ENCODE measurements at places on chromosomes 12 and 14. TPM values are rescaled to one million over a fixed set of nuclear protein-coding genes. Genes with fewer than 3 reads are reported as not detected.
A peak's percentile ranks its signal among the peaks of the same experiment; 100 is the strongest.

- DNase-seq, result no peak
Measured at GRCh38 chr14:34780646-34781045, 66.3 kb upstream of the CFL2 start.

TMEM52B gene
- polyA plus RNA-seq, result not detected

GRCh38 chr14:44970907-44971306, 8.9 kb downstream of the TOGARAM1 start:
- DNase-seq, result no peak

- no peak for DNase-seq
Measured at GRCh38 chr12:53061404-53062010, 11.6 kb downstream of the TNS2 start.

- peak; percentile 7 for DNase-seq
Measured at GRCh38 chr14:30283822-30284446, 275.0 kb upstream of the G2E3 start.

DNA sequence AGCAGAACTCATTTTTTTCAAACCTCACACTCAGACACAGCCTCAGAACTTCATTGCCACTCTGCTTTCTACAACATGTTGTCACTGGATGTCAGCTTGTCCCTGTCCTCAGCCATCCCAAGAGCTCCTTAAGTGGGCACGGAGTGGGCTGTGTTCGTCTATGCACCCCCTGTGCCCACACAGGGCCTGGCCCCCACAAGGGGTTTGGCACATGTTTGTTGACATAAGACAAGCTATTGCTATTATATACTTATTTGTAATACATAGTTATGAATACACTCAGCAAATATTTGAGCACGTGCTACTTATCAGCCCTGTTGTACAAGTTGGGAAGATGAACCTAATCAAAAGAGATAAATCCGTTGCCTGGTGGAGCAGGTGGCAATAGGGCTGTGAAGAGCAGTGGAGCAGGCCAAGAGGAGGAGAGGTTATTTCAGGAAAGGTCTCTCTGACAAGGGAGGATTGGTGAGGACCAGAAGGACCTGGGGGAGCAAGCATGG, 4.3 kb upstream of the BDKRB1 start:
- no peak for DNase-seq

DNA sequence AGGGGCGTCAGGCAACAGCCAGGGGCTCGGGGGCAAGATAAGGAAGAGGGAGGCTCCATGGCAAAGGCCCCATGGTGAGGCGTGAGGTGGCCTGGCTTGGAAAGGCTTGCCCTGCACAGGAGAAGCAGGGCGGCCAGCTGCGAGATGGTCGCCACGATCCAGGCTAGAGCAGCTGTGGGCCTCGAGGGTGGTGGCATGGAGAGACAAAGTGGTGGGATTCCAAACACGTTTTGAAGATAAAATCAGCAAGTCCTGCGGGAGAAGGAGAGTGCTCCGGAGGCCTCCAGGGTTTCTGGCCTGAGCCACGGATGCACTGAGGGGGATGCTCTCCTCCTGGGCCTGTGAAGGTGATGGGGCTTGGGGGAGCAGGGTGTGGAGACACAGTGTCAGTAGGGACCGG, 20.5 kb upstream of the DLK1 start:
- DNase-seq, result peak; percentile 71

DNA sequence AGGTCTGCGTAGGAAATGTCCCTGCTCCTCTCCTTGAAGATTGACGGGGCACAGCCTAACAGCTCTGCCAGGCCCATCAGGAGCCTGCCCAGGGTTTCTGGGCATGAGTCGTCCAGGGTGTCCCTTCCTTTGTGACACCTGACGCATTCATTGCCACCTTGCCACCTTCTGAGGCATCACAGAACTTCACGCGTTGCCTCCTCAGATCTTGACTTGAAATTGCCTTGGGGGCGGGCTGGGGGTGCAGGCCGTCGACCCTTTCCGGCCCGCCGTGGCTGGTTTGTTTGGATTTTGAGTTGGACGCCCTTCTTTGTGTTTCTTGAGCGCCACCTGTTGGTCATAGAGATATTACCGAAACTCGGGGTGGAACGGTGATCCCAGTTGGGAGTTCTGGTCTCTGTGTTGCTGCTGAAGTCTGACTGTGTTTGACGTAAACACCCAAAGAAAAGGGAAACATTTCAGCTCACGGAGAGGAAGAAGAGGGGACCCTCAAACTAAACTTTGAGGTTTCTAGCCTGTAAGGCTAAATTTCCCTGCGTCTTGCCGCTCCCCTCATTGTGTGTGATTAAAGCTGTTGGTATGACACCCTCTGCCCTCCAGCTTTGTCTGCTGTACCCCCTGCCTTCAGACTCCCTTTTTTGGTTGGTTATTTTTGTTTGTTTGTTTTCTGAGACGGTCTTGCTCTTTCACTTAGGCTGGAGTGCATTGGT, 44.6 kb downstream of the MLXIP start:
- DNase-seq, result peak; percentile 86

DNA sequence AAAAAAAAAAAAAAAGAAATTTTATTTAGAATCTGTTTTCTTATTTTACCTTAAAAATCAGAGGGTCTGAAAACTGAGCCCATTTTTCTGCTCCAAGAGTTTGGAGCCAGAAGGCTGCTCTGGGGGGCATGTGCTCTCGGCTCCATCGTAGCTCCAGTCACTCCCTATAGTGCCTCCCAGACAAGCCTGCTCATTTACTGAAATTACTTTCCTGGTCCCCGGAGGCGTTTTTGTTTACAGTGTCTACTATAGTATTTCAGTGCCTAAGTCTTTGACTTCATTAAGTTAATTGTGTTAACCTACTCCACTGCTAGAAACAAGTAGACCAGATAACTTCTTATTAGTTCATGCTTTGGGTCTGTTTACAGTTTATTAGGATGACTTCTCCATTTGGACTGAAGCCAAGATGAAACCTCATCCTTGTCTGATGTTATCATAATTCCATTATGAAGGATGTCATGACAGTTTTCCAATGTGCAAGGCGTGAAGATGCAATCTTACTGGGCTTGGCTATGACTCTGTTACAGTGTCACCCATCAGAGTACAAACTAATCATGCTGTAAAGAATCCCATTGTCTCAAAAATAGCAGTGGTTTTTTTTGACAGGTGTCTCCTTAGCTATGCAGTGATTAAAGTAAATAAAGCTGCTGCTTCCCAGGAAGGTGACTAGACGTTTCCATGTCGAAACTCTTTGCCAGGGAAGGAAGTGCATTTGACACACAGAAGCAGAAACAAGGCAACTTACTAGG, 182.3 kb downstream of the TMEM132C start:
- DNase-seq, result peak; percentile 27

All from SK-N-SH (cell line).